ENCODE measurements at places on chromosomes 7 and 10. TPM values are rescaled to one million over a fixed set of nuclear protein-coding genes. Genes with fewer than 3 reads are reported as not detected.

C1QL3 gene
- not detected for total RNA-seq

CALCR gene
- total RNA-seq = not detected

ZNF488 gene
- not detected for total RNA-seq

HOXA2 gene
- total RNA-seq = 5.0 TPM

MSS51 gene
- 2.7 TPM for total RNA-seq

ELN gene
- 152 TPM for total RNA-seq

IRF5 gene
- total RNA-seq = 28.8 TPM

OPN4 gene
- total RNA-seq = 0.59 TPM

ABCC2 gene
- total RNA-seq = 23.7 TPM

SLC29A4 gene
- total RNA-seq = 6.3 TPM

All from tibial nerve (tissue), 4 donors.